ENCODE measurements at places on chromosomes 2 and 18. TPM values are rescaled to one million over a fixed set of nuclear protein-coding genes. Genes with fewer than 3 reads are reported as not detected.

The ADGRF3 gene
- total RNA-seq: 0.96 TPM

GRCh38 chr2:149894760-149895159 lies 307.2 kb upstream of the MMADHC start:
- no peaks in the 10 kb centered on the region for H3K27me3 ChIP-seq
- H3K36me3 ChIP-seq: no peaks in the 10 kb centered on the region
- no peak overlapping the region for H3K27ac ChIP-seq
- H3K4me3 ChIP-seq: no peak overlapping the region

The IL1RN gene
- total RNA-seq: 0.58 TPM

DNA sequence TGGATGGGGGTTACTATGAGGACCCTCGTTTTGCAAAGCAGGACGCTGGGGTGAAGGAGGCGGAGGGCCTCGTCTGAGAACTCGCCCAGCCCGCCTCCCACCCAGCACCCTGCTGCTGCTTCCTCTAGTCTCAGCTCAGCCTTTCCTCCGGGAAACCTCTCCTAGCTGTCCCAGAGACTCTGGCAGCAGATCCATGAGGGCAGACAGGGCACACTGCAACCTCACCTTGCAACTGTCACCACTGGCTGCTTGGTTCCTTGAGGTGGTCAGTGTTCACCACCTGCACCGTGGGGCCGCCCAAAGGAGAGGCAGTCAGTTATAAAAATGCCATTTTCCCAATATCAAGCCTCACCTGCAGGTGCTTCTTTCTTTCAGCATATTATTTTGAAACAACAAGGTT lies 45.6 kb downstream of the PARD6G start:
- no peak overlapping the region for H3K27ac ChIP-seq
- no peaks in the 10 kb centered on the region for H3K4me1 ChIP-seq
- H3K4me3 ChIP-seq: no peak overlapping the region

DNA sequence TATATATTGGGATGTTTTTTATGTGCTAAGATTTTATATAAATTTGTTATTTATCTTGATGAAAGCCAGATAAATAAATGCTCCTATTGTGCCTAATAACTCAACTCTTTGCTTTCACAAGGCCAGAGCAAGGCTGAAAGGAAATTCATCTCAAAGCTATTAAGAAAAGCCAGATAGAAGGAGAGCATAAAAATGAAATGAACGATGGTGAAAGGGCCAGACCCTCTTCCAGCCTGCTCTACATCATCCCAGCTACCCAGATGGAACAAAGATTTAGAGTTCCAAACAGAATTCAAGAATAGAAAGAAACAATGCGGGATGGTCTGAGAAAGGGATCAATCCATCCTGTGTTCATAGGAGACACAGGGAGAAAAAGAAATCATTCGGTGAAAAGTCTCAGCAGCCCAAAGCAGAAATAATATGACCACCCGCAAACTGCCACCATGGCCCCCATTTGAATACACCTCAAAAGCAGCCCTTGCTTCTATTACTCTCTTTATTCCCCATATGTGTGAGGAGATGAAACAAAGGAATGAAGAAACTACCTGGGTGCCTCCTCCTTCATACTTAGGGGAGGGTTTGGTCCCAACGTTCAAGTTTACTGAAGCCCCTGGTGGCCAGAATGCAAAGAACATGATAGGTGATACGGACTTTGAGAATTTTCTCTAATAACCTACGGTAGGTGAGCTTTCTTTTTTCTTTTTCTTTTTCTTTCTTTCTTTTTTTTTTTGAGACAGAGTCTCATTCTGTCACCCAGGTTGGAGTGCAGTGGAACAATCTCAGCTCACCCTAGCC lies 110.1 kb upstream of the FBXO11 start:
- H3K27me3 ChIP-seq: peaks cover 4% of the 10 kb centered on the region
- DNase-seq: no peak
- H3K4me1 ChIP-seq: no peaks in the 10 kb centered on the region
- H3K27ac ChIP-seq: no peak overlapping the region

The WDSUB1 gene
- total RNA-seq: 8.0 TPM
